Activated naive CD8-positive, alpha-beta T cell treated with anti-CD3 and anti-CD28 coated beads for 36 hours (primary cell): ENCODE measurements at places on chromosomes 5 and 9. TPM values are rescaled to one million over a fixed set of nuclear protein-coding genes. Genes with fewer than 3 reads are reported as not detected.

OBP2B gene
- not detected for total RNA-seq

GADD45G gene
- 1.8 TPM for total RNA-seq

FREM1 gene
- not detected for total RNA-seq

NDUFB6 gene
- total RNA-seq: 60.2 TPM

UGT3A1 gene
- not detected for total RNA-seq

SPATA31D1 gene
- total RNA-seq: not detected

SOHLH1 gene
- total RNA-seq: not detected

FOXI1 gene
- total RNA-seq: not detected

RNF183 gene
- total RNA-seq: not detected

CDH18 gene
- total RNA-seq: not detected

SMIM33 gene
- 0.16 TPM for total RNA-seq

GRCh38 chr9:82726424-82727276 lies 336.3 kb downstream of the RASEF start:
- H3K4me1 ChIP-seq: no peaks in the 10 kb centered on the region
- H3K27me3 ChIP-seq: no peaks in the 10 kb centered on the region
- no peaks in the 10 kb centered on the region for H3K36me3 ChIP-seq

DNA sequence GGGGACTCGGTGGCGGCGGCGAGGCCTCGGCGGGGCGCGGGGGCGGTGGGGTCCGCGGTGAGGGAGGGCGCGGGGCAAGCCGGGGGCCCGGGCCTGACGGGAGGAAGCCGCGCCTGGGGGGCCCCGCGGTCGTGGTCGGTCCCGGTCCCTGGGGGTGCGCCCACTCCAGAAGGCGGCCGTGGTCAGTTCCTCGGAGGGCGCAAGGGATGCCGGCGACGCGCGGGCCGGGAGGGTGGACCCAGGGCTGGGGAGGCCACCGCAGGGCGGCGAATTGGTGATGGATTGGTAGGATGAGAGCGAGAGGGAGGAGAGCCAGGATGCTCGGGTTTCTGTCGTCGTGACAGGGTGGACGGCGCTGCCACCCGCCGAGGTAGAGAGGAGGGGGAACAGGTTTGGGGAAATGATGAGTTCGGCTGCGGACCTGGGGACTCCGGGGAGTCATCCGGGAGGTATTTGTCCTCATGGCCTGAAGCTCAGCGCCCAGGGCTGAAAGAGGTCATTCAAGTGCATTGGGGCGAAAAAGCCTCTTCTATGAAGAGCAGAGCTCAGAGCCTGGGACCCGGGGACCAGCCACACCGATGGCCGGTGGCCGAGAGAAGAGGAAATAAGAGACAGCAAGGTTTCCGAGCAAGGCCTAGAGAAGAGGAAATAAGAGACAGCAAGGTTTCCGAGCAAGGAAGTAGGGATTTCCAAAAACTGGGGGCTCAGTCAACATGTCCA lies 557 bp downstream of the GNG10 start:
- H3K4me3 ChIP-seq: peak overlapping the region; percentile 90
- no peaks in the 10 kb centered on the region for H3K27me3 ChIP-seq
- peaks cover 23% of the 10 kb centered on the region for H3K4me1 ChIP-seq
- peak overlapping the region; percentile 90 for H3K27ac ChIP-seq
- DNase-seq: peak; percentile 32

DNA sequence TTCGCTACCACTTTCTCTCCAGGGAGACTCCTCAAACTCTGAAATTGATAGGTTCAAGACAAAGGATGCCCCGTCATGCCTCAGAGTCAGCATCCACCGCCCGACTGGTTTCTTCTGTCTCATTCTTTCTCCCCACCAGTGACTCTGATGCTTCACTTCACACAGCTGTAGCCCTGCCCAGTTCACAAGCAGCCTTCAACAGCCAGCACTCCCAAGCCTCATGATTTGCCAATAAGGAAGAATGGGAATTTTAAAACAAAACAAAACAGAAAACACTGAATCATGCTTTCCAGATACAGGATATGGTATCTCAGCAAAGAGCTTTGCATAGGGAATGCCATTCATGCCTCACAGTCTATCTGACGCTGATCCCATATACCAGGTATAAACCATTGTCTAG lies 371.2 kb upstream of the RORB start:
- peaks cover 3% of the 10 kb centered on the region for H3K27me3 ChIP-seq
- no peak overlapping the region for H3K27ac ChIP-seq
- no peak for DNase-seq
- H3K4me3 ChIP-seq: no peak overlapping the region
- H3K36me3 ChIP-seq: no peaks in the 10 kb centered on the region
- H3K4me1 ChIP-seq: peaks cover 2% of the 10 kb centered on the region

- H3K27ac ChIP-seq: no peak overlapping the region
- H3K4me1 ChIP-seq: no peaks in the 10 kb centered on the region
- H3K4me3 ChIP-seq: no peak overlapping the region
- H3K36me3 ChIP-seq: no peaks in the 10 kb centered on the region
- no peaks in the 10 kb centered on the region for H3K27me3 ChIP-seq
- no peak for DNase-seq
Observed at GRCh38 chr5:24177821-24178220, 467.0 kb downstream of the CDH10 start.

DNA sequence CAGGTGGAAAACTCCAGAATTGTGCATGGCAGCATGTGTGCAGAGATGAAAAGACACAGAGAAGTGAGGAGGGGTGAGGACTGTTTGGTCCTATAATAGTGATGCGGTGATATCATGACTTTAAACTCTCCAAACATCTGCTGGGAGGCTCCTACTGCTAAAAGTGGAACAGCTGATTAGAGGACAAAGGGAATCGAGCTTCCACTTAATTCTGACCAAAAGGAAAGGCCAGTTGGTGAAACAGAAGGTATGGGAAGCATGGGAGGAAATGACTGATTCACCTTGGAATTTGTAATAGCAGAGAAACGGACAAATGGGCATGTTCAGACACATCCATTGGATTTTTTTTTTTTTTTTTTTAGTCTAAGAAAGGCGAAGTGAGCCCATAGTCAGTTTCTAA lies 67.5 kb upstream of the MAMDC2 start:
- H3K27me3 ChIP-seq: peaks cover 16% of the 10 kb centered on the region
- DNase-seq: no peak
- H3K4me1 ChIP-seq: no peaks in the 10 kb centered on the region
- H3K27ac ChIP-seq: no peak overlapping the region
- H3K4me3 ChIP-seq: no peak overlapping the region

GRCh38 chr9:100601216-100601615 lies 23.3 kb downstream of the CAVIN4 start:
- H3K27ac ChIP-seq: no peak overlapping the region
- DNase-seq: peak; percentile 44
- no peaks in the 10 kb centered on the region for H3K36me3 ChIP-seq
- H3K4me1 ChIP-seq: peaks cover 8% of the 10 kb centered on the region
- H3K4me3 ChIP-seq: no peak overlapping the region

DNA sequence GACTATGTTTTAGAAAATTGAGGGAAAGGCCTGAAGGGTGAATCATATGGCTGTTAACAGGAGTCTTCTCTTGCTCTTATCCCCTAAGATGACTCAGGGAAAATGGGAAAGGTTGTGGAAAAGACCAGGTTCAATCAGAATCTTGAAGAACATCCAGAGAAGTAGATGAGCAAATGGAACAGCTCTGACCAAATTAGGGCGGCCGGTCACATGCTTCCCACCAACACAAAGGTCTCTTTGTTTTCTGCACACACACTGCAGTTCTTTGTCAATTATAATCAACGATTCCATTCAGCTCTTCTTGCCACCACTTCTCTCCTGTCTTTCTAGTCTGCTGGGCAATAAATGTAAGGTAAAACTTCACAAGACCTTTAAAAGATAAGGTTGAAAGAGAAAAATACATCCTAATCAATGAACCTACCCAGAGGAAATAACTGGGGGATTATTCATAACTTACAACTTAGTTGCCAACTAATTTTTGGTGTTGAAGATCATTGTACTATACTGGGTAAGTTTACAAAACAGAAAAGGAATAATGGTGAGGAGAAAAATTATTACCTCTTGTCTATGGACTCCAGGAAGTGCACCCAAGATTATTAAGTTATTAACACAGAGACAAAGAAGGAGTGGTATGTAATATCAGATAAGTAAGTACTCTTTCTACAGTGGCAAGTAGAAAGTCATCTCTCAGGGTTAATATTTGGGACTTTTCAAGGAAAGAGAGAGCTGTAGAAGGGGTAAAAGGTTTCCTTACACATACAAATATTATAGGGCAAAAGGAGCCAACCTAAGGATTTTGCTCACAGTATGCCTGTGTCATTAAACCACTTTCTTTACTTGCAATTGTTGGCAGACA lies 441.9 kb upstream of the PIK3R1 start:
- DNase-seq: no peak
- peaks cover 8% of the 10 kb centered on the region for H3K27me3 ChIP-seq
- H3K4me3 ChIP-seq: no peak overlapping the region
- H3K36me3 ChIP-seq: no peaks in the 10 kb centered on the region
- H3K27ac ChIP-seq: no peak overlapping the region
- no peaks in the 10 kb centered on the region for H3K4me1 ChIP-seq

GRCh38 chr9:1087120-1087881 lies 37.1 kb downstream of the DMRT2 start:
- no peaks in the 10 kb centered on the region for H3K4me1 ChIP-seq
- H3K36me3 ChIP-seq: no peaks in the 10 kb centered on the region
- H3K4me3 ChIP-seq: no peak overlapping the region

DNA sequence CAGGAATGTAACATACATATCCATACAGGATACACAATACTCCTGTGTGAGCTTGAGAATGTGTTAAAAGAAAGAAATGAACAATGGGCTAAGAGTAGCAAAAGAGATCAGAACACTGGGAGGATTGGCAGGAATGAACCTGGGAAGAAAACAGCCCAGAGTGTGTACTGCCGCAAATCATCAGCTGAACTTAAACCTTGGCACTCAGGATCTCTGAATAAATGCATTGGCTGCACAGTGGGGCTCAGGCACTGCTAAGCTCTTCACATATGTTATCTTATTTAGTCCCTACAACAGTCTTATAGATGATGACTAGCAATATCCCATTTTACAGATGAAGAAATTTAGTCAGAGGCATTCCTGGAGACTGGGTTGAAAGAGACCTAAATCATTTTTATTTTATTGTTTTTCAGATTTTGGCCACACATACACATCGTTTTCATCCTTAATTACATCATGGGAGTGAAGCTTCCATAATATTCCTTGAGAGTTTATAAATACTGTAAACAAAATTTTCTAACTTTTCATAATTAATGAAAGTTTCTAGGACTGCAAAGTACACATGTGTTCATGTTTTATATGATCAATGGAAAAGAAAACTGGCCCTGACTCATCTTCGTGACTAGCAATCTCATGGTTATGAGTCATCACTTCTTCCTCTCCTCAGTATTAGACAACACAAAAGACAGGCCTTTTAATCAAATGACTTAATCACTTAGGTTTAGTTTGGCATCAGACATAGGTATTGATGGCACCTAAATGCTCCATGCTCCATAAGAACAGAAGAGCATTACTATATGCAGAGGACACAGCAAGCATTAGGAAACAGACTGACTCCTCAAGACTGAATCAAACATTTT lies 59.2 kb downstream of the CDH18 start:
- no peaks in the 10 kb centered on the region for H3K36me3 ChIP-seq
- H3K4me1 ChIP-seq: no peaks in the 10 kb centered on the region
- H3K27ac ChIP-seq: no peak overlapping the region
- DNase-seq: no peak

GRCh38 chr9:110383491-110383890 lies 45.8 kb upstream of the TXNDC8 start:
- H3K36me3 ChIP-seq: no peaks in the 10 kb centered on the region
- no peaks in the 10 kb centered on the region for H3K4me1 ChIP-seq
- H3K4me3 ChIP-seq: no peak overlapping the region
- H3K27me3 ChIP-seq: no peaks in the 10 kb centered on the region
- no peak overlapping the region for H3K27ac ChIP-seq
- no peak for DNase-seq

DNA sequence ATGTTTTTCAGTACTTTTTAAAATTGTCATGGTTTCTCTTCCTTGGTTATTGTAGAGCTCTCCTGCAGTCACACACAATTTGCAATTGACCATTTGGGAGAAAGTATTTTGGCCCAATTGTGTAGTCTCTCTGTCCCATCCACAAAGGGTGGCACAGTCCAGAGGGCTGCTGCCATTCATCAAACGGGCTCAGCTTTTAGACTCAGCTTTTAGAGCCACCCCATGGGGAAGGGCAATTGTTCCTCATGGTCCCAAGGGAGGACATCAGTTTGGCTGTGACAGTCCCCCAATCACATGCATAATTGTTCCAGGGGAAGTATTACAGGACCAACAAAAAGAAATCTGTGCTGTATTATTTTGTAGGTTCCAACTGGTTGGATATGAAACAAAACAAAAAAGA lies 207.6 kb downstream of the ZNF462 start:
- H3K36me3 ChIP-seq: no peaks in the 10 kb centered on the region
- H3K4me1 ChIP-seq: no peaks in the 10 kb centered on the region
- no peak overlapping the region for H3K4me3 ChIP-seq

DNA sequence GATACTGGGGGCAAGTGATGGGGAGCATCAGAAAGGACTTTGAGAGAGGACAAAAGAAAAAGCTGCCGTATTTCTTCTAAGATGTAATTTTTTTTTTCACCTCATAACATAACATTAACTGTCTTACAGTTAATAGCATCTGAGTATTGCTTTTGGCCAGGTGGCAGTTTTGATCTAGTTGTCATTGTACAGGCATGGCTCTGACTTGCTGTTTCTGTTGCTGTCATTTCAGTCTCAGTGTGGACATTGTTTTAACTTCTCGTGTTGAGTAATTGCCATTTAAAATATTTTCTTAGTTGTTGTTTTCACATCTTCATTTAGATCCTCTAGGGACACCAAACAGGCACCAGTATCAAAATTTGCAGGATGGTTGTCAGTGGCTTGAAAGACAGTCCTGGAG lies 12.4 kb downstream of the SMAD5 start:
- H3K36me3 ChIP-seq: no peaks in the 10 kb centered on the region
- H3K27me3 ChIP-seq: no peaks in the 10 kb centered on the region
- H3K27ac ChIP-seq: no peak overlapping the region
- DNase-seq: no peak
- no peaks in the 10 kb centered on the region for H3K4me1 ChIP-seq

- H3K27me3 ChIP-seq: no peaks in the 10 kb centered on the region
- H3K4me3 ChIP-seq: no peak overlapping the region
- no peak for DNase-seq
- H3K4me1 ChIP-seq: no peaks in the 10 kb centered on the region
- no peak overlapping the region for H3K27ac ChIP-seq
Observed at GRCh38 chr5:60382716-60383115, 317.2 kb downstream of the DEPDC1B start.

- H3K4me1 ChIP-seq: peaks cover 7% of the 10 kb centered on the region
- H3K27ac ChIP-seq: no peak overlapping the region
- H3K27me3 ChIP-seq: no peaks in the 10 kb centered on the region
- H3K36me3 ChIP-seq: no peaks in the 10 kb centered on the region
- DNase-seq: no peak
Observed at GRCh38 chr9:136100700-136101614, 5.9 kb upstream of the NACC2 start.

GRCh38 chr5:96928931-96929708 lies 6.8 kb upstream of the LNPEP start:
- peak overlapping the region; percentile 30 for H3K27ac ChIP-seq
- DNase-seq: no peak
- H3K4me1 ChIP-seq: peaks cover 65% of the 10 kb centered on the region
- H3K27me3 ChIP-seq: no peaks in the 10 kb centered on the region

GRCh38 chr5:140962190-140962589 lies 4.1 kb upstream of the PCDHAC2 start:
- no peak for DNase-seq
- H3K27me3 ChIP-seq: peaks cover 50% of the 10 kb centered on the region
- H3K4me1 ChIP-seq: no peaks in the 10 kb centered on the region
- H3K36me3 ChIP-seq: no peaks in the 10 kb centered on the region
- no peak overlapping the region for H3K27ac ChIP-seq

- no peaks in the 10 kb centered on the region for H3K36me3 ChIP-seq
- H3K4me1 ChIP-seq: no peaks in the 10 kb centered on the region
- H3K4me3 ChIP-seq: no peak overlapping the region
- H3K27ac ChIP-seq: no peak overlapping the region
Observed at GRCh38 chr5:121949885-121950284, 11.9 kb upstream of the SRFBP1 start.
